ENCODE measurements at places on chromosomes 1 and 21.
A peak's percentile ranks its signal among the peaks of the same experiment; 100 is the strongest.

DNA sequence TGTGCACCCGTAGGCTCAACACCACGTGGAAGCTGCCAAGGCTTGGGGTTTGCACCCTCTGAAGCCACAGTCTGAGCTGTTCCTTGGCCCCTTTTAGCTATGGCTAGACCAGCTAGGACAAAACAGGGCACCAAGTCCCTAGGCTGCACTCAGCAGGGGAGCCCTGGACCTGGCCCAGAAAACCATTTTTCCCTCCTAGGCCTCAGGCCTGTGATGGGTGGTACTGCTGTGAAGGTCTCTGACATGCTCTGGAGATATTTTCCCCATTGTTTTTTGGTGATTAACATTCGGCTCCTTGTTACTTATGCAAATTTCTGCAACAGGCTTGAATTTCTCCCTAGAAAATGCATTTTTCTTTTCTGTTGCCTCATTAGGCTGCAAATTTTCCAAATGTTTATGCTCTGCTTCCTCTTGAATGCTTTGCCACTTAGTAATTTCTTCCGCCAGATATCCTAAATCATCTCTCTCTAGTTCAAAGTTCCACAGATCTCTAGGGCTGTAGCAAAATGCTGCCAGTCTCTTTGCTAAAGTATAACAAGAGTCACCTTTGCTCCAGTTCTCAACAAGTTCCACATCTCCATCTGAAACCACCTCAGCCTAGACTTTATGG, 69.0 kb upstream of the KRTAP19-8 start:
- no peak for DNase-seq

- DNase-seq = peak; percentile 63
Observed at GRCh38 chr1:160420881-160421842, 20.8 kb downstream of the VANGL2 start.

DNA sequence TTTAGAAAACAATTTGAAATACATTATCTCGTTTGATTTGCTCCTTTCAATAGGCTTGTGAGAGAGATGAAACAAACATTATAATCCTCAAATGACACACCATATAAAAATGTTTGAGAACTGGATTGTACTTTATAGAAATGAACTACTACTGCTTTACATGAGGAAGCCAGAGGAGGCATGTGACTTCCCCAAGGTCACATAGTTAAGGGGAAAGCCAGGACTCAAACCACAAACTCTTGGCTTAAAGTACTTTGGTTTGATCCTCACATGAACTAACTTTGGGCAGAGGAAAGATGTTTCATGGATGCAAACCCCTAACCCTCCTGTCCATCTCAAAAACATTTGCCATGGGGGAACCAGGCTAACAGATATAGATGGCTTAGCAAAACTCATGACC, 4.7 kb downstream of the ARHGEF11 start:
- DNase-seq = no peak

GRCh38 chr1:56095696-56096665, 483.4 kb downstream of the PLPP3 start:
- no peak for DNase-seq

- no peak for DNase-seq
Observed at GRCh38 chr1:1564268-1564667, 10.4 kb downstream of the SSU72 start.

DNA sequence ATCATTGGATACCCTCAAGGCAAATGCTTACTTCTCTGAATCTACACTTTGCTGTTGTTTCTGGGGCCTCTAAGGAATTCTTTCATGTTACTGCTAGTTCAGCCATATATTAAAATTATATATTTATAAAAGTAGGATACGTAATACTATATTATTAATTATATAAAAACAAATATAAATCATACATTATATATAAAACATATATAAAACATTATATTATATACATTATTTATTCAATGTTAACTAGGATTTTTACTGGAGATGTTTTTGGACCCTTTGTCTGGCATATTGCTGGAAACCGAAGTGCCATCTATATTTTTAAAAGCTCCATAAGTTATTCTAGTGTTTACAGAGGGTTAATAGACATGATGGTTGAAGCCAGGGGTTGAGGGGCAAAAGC, 12.2 kb downstream of the ALG6 start:
- no peak for DNase-seq

GRCh38 chr1:17502326-17502778, 37.1 kb upstream of the ARHGEF10L start:
- peak; percentile 79 for DNase-seq

DNA sequence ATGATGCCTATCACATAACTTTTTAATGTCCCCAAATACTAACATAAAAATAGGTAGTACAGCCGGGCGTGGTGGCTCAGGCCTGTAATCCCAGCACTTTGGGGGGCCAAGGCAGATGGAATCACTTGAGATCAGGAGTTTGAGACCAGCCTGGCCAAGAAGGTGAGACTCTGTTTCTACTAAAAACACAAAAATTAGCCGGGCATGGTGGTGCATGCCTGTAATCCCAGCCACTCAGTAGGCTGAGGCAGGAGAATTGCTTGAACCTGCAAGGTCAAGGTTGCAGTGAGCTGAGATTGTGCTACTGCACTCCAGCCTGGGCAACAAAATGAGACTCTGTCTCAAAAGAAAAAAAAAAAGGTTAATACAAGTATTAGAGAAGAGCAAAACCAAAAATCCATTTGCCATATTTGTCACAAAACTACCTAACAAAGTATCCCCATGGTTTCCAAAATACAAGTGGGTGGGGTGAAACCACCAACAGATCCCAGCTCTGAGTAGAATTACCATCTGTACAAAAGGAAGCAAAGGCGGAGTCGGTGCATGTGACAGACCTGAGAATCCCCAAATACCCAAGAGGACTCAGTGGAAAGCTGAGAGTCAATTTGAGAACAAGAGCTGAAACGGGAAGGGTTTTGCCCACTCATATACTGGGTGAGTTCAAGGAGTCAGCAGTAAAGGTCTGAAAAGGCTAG, 113.2 kb downstream of the TOMM20 start:
- DNase-seq = no peak

DNA sequence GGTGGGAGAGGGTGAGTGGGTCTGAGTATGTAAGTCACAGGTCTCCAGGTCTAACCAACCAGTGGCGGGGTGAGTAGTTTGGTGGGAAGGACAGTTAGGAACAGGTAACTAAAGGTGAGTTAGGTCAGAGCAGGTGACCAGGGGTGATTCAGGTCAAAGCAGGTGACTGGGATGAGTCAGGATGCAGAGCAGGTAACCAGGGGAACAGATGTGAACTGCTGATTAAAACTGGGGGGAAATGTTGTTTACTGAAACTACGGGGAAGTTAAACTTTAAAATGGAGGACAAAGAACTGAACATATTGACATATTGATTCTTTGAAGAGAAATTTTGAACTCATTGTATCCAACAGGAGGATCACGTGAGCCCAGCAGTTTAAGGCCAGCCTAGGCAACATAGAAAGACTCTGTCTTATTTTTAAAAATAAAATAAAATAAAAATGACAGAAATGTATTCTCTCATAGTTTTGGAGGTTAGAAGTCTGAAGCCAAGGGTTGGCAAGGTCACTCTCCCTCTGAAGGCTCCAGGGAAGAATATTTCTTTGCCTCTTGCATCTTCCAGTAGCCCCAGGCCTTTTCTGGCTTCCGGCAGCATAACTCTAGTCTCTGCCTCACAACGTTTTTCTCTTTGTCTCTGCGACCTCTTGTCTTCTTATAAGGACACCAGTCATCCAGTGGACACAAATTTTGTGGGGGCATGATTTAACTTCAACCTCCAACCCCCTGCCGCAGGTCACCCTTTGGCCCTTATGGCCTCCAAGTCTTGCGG, 64.3 kb upstream of the TINAGL1 start:
- peak; percentile 7 for DNase-seq

DNA sequence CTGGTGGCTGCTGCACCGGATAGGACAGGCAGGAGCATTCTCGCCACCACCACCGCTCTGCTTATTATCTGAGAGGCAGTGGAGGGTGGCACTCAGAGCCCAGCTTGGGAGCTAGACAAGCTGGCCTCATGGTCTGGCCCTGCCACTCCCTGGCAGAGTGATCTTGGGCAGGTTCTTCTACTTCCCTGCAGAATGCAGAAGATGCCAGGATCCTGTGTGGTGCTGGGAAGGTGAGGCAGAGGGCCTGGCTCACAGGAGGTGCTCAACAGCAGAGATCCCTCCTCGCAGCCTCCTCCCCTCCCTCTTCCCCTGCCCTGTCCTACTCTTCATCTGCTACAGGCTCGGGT, 60.4 kb downstream of the ARHGEF10L start:
- DNase-seq = no peak

- no peak for DNase-seq
Observed at GRCh38 chr1:226948996-226949395, 8.9 kb downstream of the COQ8A start.

- DNase-seq = no peak
Observed at GRCh38 chr1:78683079-78683478, 33.4 kb downstream of the IFI44 start.

- peak; percentile 67 for DNase-seq
Observed at GRCh38 chr1:184075055-184076029, 23.8 kb downstream of the TSEN15 start.

GRCh38 chr1:153677718-153678518, 570 bp upstream of the NPR1 start:
- DNase-seq = peak; percentile 72

- DNase-seq = no peak
Observed at GRCh38 chr1:241375886-241376285, 18.9 kb upstream of the RGS7 start.

DNA sequence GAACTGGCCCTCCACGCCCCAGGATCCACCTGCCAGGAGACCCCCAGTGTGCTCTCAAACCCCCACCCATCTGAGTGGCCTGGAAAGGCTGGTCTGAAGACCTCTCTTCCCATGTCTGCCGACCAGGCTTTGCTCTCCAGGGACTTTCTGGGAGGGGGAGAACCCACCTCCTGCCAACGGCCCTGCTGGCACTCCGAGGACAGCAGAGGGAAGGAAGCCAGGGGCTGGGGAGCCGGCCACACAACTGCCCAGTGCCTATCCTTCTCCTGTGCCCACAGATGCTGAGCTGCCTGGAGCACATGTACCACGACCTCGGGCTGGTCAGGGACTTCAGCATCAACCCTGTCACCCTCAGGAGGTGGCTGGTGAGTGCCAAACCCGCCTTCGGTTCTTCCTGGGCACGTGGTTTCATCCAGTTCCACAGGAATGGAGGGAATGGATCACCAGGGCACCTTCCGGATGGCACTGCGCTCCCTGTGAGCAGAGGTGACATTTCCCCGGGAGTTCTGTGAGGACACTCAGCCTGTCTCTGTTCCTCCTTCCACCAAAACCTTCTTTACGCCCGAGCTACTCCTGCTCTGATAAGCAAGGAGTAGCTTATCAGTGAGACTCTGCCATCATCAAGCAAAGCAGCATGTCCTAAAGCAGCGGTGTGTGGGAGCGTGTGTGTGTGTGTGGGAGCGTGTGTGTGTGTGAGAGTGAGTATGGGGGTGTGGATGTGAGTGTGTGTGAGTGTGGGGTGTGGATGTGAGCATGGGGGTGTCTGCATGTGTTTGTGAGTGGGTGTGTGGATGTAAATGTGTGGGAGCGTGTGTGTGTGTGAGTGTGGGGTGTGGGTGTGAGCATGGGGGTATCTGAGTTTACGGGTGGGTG, 105.5 kb downstream of the PDE9A start:
- no peak for DNase-seq

GRCh38 chr1:222814536-222815439, at the start of gene DISP1:
Gene DISP1, plus strand, starts transcription at chr1:222815039. Its CDS starts 127,785 bp downstream, at chr1:222942824.
- DNase-seq = peak; percentile 74

DNA sequence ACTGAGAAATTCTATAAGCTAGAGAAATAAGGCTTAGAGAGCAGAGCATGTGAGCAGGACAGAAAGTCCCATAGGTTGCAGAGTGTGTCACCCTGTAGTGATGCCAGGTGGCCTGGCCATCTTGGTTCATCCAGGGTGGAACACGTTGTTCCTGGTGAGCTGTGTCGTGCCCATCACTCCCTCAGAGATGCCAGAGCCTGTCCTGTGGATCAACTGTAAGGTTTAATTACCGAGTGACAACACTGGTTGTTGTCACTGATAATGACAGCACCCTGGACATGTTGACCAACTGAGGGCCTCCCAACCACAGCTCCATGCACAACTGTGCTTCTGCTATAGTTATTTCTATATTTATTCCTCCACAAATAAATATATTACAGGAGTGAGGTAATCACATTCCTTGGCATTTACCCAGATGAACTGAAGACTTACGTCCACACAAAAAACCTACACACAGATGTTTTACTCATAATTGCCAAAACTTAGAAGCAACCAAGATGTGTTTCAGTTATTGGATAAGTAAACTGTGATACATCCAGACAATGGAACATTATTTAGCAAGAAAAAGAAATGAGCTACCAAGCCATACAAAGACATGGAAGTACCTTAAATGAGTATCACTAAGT, 6.2 kb downstream of the C1orf198 start:
- no peak for DNase-seq

- DNase-seq = no peak
Observed at GRCh38 chr1:2208309-2209239, 14.0 kb upstream of the FAAP20 start.

DNA sequence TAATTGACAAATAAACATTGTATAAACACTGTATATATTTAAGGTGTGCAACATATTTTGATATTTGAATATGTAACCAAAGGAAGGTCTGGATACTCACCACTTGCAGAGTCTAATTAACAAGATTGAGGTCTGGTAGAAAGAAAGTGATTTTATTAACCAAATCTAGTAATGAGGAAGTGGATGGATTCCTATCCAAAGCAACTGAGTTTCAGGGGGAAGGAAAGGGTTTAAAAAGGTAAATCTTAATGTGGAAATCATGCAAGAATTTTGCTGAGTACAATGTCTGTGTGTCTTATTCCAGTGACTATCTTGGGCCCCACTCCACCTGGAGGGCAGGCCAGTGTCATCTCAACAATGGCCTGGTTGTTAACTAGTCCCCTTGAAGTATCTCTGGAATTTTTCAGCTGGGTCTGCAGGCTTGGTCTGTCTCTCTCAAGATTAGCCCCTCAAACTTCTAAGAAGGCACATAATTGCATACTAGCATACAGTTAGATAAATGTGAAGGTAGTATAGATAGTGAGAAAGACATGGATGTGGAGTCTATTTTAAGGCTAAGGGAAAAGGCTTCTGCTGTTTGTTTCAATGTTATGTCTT, 262.7 kb upstream of the RGS18 start:
- no peak for DNase-seq

GRCh38 chr1:222009105-222009730, 267.3 kb upstream of the DUSP10 start:
- peak; percentile 6 for DNase-seq

DNA sequence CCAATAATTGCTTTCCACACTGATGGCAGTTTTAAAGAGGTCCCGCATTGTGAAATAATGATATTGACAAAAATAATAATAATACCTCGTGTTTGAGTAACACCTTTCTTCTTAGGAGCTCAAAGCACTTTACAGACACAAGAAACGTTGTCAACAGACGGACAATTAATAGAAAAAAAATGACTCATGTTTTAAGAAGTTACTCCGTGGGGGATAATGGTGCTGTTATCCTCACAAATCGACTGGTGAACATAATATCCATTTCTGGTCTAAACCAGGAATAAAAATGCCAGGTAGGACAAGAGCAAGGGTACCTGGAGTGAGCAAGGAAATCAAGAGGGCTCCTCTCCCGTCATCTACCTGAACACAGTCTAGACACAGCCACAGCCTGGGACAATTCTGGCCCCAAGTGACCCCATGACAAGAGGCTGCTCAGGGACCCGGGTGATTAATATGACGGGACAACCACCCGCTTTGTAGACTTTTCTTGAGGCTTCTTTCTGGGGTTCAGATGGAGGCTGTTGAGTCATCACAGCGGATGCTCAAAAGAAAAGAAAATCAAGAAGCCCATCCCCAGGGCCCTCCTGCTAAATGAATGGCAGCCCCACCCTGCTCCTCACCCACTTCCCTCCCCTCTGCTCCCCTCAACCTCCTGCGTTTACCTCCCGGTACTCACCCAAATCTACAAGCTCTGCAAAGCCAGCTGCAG, 146.2 kb upstream of the IRF2BP2 start:
- no peak for DNase-seq

All from erythroblast (primary cell).